ENCODE measurements at places on chromosomes 4 and X.

DNA sequence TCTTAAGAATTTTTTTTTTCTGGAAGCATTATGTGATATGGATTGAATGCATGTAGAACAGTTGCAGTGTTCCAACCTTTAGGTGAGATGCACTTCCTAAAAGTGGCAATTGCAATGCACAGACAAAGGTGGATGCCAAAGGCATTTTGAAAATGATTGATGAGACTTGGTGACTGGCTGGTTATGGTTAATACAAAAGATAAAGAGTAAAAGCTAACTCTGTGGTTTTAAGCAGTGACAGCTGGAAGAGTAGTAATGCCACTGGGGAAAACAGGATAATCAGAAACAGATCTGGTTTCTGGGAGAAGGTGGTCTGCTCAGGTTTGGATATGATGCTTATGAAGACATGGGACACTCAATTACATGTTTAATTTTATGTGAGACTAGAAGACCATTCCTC lies 345.6 kb downstream of the RPA4 start:
- DNase-seq: peak; percentile 20

DNA sequence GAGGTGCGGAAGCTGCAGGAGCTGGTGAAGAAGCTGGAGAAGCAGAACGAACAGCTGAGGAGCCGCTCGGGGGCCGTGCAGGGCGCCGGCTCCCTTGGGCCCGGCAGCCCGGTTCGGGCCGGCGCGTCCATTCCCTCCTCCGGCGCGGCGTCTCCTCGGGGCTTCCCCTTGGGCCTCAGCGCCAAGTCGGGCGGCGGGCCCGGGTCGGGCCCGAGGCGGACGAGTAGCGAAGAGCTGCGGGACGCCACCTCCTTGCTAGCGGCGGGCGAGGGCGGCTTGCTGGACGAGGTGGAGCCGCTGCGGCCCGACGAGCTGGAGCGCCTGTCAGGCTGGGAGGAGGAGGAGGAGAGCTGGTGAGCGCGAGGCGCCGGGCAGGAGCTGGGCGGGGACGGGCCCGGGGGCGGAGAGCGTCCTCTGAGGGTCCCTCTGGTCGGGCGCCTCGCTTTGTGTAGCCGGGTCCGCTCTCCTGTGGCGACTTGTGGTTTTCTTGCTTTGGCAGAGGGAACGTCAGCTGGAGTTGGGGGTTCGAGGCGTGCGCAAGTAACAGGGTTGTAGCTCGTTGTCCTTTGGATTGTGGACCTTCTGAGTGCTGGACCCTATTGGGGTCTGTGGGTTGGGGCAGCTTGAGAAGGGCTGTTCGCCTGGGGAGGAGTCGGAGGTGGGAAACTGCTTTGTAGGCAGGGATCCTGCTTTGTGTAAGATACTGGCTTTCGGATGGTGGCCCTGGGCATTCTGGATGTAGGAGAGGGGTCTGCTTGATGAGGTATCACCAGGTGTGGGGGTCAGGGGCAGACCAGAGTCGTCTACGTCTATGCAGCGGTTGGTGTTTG lies 662 bp downstream of the SLAIN2 start:
- DNase-seq: peak; percentile 62

DNA sequence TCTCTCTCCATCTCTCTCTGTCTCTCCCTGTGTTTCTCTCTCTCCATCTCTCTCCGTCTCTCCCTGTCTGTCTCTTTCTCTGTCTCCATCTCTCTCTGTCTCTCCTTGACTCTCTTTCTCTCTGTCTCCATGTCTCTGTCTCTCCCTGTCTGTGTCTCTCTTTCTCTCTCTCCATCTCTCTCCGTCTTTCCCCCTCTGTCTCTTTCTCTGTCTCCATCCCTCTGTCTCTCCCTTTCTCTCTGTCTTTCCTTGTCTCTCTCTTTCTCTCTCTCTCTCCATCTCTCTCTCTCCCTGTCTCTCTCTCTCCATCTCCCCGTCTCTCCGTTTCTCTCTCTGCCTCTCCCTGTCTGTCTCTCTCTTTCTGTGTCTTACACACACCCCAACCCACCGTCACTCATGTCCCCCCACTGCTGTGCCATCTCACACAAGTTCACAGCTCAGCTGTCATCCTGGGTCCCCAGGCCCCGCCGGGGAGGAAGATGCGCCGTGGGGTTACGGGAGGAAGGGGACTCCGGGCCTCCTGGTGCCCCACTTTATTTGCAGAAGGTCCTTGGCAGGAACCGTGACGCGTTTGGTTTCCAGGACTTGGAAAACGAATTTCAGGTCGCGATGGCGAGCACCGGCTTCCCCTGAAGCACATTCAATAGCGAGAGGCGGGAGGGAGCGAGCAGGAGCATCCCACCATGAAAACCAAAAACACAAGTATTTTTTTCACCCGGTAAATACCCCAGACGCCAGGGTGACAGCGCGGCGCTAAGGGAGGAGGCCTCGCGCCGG lies 1.2 kb upstream of the SHOX start:
- no peak for DNase-seq

DNA sequence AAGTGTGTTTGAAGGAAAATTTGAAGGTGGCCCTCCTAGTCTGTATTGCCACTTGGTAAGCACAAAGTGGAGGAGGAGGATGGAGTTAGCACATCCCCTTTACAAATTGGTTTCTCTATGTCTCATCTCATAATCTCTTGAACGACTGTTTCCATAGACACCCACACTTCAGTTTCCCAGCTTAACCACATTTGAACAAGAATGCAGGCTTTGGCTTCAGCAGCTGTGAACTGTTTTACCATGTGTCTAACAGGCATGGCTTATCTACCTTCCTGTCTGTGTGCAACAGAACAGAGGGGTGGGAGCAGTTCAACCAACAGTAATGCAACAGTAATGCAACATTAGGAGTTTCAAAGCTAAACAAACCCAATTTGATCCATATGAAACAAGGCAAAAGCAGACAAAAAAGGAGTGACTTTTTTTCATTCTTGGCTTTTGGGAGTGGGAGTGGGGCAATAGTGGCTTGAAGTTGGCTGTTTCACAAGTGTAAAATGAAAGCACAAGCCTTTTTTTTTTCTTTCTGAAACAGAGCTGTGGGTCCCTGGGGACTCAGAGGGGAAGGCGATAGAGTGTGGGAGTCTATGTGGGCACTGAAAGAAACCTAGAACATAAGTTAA lies 108.0 kb downstream of the ITM2A start:
- no peak for DNase-seq

GRCh38 chrX:50691820-50692219 lies 122.2 kb downstream of the SHROOM4 start:
- DNase-seq: peak; percentile 49

GRCh38 chr4:184768296-184768695 lies 34.4 kb upstream of the CENPU start:
- DNase-seq: no peak

DNA sequence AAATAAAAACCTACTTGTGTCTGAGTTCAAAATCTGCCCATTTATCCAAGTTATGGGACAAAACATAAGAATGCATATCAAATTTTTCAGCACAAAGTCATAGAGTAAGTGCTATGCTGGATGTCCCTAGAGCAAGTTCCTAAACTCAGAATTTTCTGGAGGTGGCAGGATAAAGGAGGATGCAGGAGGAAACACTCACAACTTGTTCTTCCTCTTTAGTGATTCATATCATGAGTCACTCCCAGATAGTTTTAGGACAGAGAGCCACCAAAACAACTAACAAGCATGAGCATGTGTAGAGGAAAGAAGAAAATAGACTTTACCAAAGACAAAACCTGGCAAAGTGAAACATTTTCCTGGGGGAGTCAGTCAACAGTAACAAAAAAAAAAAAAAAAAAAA lies 302.7 kb downstream of the KCTD8 start:
- DNase-seq: no peak

GRCh38 chr4:158763462-158763861 lies 5.4 kb upstream of the FNIP2 start:
- DNase-seq: no peak

DNA sequence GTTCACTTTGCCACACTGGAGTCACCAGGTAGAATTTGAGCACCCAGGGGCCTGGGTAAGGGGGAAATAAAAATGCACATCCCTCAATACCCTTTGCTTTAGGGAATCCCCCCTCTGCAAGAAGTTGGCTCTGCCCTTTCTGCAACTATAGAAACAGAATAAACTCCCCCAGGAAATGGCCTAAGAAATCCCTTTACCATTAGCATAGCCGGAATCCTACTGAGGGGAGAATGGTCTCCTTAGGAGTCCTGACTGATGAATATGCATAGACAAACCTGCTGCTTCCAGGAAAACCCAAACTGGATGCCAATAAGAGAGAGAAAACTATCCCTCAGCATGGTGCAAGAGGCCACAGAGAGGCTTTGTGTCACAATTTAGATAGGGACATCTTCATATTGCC lies 11.0 kb downstream of the EFHC2 start:
- DNase-seq: no peak

DNA sequence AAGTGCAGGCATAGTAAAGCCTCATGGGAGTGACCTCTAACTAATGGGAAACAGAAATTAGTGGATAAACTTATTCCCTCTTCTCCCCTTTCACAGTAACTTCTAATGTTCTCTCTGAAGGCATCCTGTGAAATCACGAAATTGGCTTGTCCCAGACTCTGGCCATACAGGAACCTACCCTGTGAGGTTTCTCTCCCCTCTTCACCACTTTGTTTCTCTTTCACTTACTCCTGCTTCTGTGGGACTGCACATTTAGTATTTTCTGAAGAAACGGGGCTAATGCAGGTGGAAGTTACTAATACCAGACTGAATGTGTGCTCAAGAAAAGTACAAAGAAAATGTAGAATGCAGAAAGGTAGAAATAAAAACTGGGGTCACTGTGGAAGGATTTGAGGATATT lies 20.0 kb downstream of the ZNF330 start:
- DNase-seq: no peak

GRCh38 chr4:113811359-113811758 lies 49.8 kb upstream of the CAMK2D start:
- DNase-seq: no peak

DNA sequence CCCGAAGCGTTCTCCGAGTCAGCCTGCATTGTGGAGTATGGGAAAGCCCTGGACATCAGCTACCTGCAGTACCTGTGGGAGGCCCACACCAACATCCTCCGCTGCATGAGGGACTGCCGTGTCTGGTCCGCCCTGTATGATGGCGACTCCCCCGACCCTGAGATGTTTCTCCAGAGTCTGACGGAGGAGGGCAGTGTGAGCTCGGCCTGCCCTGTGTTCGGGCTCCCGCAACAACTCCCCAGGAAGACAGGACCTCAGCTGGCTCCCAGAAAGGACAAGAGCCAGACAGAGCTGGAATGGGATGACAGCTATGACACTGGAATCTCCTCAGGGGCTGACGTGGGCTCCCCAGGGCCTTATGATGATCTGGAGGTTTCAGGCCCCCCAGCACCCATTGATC lies 111.3 kb downstream of the GATB start:
- no peak for DNase-seq

DNA sequence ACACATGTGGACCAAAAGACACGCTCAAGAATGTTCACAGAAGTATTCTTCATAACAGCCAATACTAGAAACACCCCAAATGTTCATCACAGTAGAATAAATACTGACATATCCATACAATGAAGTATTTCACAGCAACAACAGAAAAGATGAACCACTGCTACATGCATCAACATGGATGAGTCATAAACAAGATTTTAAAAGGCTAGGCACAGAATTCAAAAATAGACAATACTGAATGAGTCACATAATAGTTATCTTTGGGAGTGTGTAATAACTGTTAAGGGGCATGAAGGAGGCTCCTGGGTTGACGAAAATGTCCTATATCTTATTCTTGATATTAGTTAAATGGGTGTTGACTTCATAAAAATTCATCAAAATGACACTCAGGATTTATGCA lies 43.5 kb downstream of the CLOCK start:
- no peak for DNase-seq

DNA sequence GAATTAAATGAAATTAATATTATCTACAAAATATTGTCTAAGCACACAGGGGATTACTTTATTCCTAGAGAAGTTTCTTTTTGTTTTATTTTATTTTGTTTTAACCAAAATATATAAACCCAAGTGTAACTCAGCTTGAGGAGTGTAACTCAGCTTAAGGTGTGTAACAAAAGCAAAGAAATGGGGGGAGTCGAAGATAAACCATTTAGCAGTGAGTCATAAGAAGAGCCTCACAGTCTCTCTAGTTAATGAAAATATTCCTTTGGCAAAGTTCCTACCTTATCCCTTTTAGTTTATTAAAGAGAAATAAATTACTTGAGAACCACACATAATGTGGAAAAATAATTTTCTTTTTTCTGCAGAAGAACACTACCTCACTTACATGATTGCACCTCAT lies 261.8 kb downstream of the KCTD8 start:
- no peak for DNase-seq

DNA sequence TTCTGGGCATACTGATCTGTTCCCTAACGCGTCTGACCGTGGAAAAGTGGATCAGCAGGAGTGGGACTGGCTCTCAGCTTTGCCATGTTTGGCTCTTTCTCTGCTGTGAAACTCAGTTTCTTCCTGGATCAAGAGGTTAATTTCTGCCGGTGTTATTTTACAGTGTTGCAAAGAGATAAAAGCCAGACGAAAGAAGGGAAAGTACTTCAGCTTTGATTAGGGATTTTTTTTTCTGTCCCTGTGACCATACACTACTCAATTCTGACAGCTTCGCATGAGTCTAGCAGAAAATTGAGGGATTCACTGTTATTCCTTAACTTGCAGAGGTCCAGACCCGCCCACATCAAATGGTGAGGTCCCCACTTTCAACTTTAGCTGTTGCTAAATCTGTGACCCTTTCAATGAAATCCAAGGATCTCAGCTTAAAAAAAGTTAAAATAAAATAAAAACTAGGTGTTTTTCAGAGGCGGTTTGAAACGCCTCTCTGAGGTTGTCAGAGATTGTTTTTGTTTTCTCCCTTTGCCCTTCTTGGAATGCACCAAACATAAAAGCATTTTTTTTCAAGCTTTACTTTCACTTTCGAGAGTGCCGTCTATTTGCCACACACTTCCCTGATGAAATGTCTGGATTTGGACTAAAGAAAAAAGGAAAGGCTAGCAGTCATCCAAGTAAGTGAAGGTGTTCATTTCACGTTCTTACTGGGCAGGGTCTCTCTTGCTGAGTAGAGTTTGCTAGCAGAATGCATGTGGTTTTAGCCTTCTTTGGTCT lies at the start of gene TLR3:
Gene TLR3, plus strand, starts transcription at position 576 of the 768 bp plus-strand sequence. CDS start 7,464 bp downstream, outside the sequence.
- no peak for DNase-seq

DNA sequence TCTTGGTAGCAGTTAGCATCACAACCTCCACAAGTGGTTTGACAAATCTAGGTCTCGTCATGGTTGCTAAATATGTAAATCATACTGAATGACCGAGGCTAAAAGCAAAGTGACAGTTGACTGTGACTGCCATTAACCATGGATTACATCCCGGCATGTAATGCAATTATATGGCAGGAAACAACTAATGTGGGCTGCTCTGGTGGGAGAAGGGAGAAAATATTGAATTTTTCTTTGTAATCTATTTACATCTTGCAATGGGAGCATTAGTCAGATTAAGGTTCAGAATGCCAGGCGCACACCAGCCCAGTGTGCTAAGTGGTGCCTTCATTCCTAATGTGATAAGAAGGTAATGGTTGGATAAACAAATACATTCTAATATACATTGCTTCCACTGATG lies 35.8 kb downstream of the UNC5C start:
- peak; percentile 25 for DNase-seq

- DNase-seq: peak; percentile 2
These were observed 232.5 kb upstream of the POF1B start for GRCh38 chrX:85611926-85612325.

- DNase-seq: no peak
These were observed 4.3 kb downstream of the SOWAHD start for GRCh38 chrX:119762718-119763117.

- DNase-seq: no peak
These were observed 69.9 kb downstream of the CHIC2 start for GRCh38 chr4:53994382-53995102.
